Stimulated activated naive CD8-positive, alpha-beta T cell treated with anti-CD3 and anti-CD28 coated beads, Interleukin-15, amount 100 ng/mL, for 72 hours (primary cell): ENCODE measurements at places on chromosomes 1 and 21.

GRCh38 chr1:89809556-89809955 is 11.3 kb upstream of the LRRC8D start:
- DNase-seq, result no peak

- no peak for DNase-seq
Measured at GRCh38 chr1:163771637-163772036, 449.9 kb downstream of the NUF2 start.

DNA sequence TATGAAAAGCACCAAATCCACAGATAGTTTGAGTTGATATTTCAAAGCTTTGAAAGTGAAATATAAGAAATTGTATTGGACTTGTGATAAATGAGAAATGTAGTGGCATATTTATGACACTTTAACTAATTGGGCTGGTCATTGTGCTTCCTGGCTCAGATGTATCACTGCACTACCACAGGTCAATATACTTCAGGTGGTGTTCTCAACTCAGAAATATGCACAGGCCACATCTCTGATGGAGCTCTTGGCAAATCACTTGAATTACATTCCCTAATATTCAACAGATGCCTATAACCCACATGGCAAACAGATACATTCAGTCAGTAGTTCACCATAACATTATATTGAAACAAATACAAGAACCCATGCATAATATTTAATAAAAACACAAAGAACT is 209.6 kb downstream of the LYPLAL1 start:
- DNase-seq, result no peak

- DNase-seq, result no peak
Measured at GRCh38 chr1:162629077-162629627, 3.1 kb upstream of the DDR2 start.

GRCh38 chr1:210700511-210700910 is 371.8 kb downstream of the HHAT start:
- no peak for DNase-seq

DNA sequence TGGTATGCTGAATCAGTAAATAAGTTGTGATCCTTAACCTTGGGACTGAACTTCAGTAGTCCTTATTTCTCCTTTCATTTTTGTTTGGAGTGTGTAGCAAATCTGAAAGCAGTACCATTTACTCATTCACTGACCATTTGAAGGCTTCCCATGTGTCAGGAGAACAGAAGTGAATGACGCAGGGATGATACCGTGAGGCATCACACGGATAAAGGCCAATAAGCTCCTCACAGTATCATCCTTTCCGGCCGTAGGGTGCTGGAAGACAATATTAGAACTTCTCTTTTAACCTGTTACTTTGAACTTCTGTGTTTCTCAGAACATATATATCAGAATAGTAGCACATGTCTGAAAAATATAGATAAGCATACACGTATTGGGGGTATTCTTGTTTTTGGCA is 21.3 kb downstream of the BACH1 start:
- no peak for DNase-seq

- no peak for DNase-seq
Measured at GRCh38 chr1:221989741-221990140, 247.9 kb upstream of the DUSP10 start.

- DNase-seq, result no peak
Measured at GRCh38 chr1:26553942-26554682, 24.6 kb downstream of the RPS6KA1 start.

DNA sequence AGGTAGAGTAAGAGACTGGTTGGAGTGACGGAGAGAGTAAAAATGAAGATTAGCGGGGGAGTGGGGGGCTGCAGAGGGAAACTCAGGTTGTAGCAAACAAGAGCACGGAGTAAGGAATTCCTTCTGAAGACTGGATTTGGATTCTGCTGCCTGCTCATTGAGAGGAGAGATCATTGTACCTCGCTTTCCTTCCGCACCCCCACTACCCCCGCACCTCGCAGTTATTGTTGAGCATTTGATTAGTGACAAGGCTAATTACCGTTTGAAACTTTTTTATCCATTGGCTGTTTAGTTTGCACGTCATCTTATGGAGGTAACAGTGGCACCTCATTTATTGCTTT is 463 bp downstream of the PRPF3 start:
- no peak for DNase-seq

DNA sequence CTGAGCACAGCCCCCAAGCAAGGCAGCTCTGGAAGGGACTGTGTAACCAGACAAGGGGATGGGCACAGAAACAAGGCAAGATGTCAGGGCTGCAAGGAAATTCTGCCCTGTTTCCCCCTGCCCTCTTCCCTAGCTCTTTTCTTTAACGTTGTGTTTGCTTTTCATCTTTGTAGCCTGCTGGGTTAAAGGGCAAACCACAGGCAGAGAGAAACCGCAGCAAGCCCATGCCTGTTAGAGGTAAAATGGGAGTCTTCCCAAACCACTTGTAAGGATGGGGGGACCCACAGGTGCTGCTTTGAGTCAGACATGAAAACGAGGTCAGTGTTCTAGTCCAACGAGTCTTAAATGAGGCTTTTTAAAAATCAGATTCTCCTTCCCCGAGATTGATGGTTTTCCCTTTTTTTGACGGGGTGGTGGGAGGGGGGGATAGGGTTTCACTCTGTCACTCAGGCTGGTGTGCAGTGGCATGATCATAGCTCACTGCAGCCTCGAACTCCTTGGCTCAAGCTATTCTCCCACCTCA is 13.3 kb downstream of the TGFBR3 start:
- peak; percentile 23 for DNase-seq

DNA sequence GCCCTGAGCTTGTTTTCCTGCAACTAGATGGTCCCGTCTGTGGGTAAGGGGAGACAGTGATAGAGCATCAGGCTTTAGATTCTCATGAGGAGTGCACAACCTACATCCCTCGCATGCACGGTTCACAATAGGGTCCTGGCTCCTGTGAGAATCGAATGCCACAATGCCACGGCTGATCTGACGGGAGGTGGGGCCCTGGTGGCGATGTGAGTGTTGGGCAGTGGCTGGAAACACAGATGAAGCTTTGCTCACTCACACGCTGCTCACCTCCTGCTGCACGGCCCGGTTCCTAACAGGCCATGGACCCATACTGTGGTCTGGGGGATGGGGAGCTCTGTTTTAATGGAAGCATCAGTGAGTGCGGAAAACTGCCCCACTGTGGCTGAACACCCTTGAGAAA is 35.8 kb upstream of the TTC34 start:
- no peak for DNase-seq

DNA sequence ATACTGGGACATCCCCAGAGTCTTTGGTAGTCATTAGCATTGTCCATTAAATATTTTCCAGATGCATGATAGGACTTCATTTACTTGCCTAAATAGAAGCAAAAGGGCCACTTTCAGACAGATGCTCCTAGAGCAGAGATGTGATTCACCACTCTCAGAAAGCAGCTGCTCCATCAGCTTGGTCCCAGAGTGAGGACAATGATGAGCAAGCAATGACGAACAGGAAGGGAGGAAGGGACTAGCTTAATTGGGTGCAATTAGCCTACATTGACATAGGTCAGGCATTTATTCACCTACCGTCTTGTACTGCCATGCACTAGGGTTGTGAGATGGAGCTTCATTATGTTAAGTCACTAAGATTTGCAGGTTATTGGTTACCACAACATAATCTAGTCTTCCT is 85.1 kb upstream of the PLXNA2 start:
- no peak for DNase-seq

DNA sequence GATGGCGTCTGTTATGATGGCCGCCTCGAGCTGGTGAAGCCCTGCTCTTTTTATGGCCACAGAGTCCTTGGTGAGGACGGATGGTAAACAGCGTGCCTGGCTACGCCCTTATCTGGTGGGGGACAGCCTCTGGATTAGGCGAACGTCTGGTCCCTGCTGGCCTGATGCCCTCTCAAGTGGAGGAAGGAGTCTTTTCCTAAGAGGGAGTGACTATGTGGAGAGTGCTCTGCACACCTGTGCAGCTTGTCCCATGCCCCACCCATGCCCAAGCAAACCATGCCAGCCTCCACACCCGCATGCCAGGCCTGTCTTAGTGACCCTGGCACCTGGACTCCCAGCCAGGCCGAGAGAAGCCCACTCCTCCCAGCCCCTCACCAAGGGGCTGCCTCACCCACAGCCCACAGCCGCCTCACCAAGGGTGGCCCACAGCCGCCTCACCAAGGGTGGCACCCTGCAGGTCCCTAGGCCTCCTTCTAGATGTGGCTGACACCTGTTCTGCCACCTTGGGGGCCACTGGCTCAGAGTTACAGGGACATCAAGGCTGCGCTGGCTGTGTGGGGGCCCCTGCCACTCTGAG is 40.2 kb downstream of the WNT9A start:
- no peak for DNase-seq
